Activated naive CD4-positive, alpha-beta T cell treated with anti-CD3 and anti-CD28 coated beads, Interleukin-2, amount 10 ng/mL, durations not matched to agents 7 days and 5 days (primary cell): ENCODE measurements at places on chromosomes 4 and X.

GRCh38 chrX:136246201-136246600, 5.0 kb downstream of the MAP7D3 start:
- DNase-seq = no peak

DNA sequence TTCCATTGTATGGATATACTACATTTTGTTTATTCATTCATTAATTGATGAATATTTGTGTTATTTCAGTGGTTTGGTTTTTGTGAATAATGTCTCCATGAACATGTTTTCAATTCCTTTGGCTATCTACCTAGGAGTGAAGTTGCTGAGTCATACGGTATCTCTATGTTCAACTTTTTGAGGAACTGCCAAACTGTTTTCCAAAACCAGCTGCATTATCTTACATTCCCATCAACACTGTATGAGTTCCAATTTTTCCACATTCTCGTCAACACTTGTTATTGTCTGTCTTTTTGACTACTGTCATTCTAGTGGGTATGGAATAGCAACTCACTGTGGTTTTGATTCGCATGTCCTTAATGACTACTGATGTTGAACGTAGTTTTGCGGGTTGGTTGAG, 388.6 kb upstream of the MAGEB2 start:
- DNase-seq = no peak

DNA sequence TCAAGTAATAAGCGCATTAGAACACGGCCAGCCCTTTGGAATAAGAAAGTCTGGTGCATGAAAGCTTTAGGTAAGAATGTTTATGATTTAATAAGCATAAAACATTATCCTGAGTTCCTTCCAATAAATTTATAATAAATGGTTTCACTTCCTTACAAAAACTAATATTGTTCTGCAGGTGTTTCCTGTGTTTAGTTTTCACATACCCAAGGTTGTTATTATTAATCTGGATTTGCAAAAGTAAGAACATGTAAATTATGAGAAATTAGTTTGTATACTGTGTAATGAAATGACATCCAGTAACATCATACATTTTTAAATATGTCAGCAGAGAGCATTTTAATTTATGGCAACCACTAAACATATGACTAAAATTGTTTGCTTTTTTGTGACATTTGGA, 72.1 kb downstream of the BANK1 start:
- no peak for DNase-seq

- no peak for DNase-seq
Measured at GRCh38 chr4:105620640-105621323, 68.4 kb downstream of the ARHGEF38 start.

GRCh38 chr4:56445699-56446098, 9.6 kb downstream of the PAICS start:
- DNase-seq = no peak

GRCh38 chr4:36891971-36892370, 352.6 kb upstream of the NWD2 start:
- DNase-seq = no peak

DNA sequence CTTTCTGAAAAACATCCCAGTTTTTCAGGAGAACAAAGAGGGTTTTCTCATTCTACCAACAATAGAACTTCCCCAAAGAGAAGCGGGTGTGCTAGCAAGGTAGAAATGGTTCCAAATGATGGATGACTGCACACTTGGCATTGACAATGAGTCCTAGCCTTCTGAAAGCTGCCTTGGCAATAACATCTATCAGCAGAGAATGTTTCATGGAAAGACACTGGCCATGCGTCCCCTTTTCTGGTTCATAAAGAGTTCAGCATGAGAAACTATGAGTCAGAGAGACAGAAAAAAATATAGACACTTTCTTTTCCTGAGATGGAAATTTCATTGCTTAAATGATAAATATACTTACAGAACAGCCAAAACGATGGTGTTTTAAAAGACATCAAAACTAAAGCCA, 236.9 kb upstream of the PRKX start:
- no peak for DNase-seq

- DNase-seq = no peak
Measured at GRCh38 chrX:154441984-154442707, 1.8 kb upstream of the FAM50A start.

- no peak for DNase-seq
Measured at GRCh38 chr4:7885216-7886006, 54.2 kb downstream of the AFAP1 start.

DNA sequence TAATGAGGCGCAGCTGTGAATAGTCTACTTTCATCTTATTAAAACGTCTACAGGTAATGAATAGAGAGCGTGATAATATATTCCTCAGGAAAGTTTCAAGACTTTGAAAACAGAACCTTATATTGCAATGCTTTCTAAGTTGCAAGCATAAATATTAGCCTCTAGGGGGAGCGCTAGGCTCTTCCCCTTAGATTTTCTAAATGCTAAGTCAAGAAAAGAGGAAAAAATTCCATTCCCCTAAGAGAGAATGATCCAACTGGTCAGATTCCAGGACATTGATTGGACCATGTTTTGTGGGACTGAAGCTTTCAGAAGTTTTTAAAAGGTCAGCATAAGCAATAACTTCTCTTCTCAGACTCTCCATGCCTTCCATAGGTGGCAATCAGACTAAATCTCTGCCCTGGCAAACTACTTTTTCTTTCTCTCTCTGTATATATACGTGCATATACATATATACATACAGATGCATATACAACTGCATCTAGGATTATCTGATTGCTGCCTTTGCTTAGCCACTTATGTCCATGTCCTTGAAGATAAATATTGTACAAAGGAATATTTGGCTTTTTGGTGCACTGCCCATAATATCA, 492.9 kb downstream of the INPP4B start:
- no peak for DNase-seq

- DNase-seq = no peak
Measured at GRCh38 chr4:78616046-78616498, 64.5 kb downstream of the ANXA3 start.

- peak; percentile 23 for DNase-seq
Measured at GRCh38 chrX:40952855-40953254, 132.4 kb upstream of the USP9X start.

- no peak for DNase-seq
Measured at GRCh38 chrX:20547611-20548051, 280.9 kb upstream of the RPS6KA3 start.

- DNase-seq = no peak
Measured at GRCh38 chrX:100864657-100865391, 9.3 kb downstream of the NOX1 start.

DNA sequence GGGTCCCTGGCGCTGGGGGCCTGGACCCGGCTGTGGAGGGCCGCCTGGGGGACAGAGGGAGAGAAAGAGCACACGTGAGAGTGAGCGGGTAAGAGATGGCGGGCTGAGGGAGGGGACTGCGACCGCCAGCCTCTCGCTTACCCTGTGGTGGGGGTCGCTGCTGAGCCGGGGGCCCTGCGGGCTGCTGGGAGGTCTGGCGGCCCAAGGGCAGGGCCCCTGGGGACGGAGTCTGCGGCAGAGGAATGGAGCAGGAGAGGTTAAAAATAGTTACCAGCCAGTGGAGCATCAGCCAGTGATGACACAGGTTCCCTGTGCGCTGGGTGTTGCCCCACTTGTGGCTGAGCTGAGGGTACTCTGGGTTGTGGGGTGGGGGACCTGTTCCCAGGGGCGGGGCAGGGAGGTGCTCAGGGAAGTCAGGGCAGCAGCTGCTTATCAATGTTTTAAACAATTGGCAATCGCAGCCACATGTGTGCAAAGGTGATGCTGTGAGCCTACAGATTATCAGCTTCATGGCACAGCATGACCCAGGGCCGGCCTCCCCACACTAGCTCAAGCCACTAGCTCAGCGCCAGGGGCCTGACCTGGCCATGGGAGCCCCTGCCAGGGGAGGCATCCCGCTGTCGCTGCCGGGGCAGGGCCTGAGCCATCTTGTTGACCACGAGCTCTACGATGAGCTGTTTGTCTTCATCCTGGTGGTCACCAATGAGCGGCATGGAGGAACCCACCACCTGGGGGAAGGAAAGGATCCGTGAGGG, 7.5 kb upstream of the TIMP1 start:
- DNase-seq = no peak

DNA sequence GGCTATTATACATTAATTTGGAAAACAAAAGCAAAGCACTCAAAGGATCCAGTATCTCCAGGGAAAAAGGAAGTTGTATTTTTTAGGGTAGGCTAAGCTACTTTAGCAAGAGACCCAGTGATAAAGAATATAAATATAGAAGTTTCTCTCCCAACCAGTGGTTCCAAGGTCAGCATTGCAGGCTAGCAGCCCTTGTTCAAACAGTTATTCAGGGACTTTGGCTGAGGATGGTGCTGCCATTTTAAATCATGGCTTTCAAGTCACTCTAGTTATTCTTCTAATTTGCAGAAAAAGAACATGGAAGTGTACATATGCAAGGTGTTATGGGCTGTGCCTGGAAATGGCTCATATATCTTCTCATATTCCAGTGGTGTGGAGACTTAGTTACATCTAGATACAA, 9.3 kb downstream of the SCOC start:
- no peak for DNase-seq

DNA sequence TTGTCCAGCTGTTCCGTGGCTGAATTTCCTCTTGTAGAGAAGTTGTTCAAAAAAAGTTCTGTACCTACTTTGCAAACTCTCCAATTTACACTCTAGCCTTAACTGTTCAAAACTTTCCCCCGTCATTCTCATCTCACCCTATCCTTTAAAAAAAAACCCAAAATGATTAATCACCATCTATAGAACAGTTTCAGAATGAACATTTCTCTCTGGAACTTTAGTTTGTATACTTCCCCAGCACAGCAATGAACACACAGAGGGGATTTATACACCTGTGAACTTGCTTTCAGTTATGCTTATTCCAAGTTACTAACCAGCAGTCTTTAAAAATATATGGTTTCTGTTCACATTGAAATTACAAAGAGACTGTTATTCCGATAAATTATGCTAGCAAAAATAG, 1.2 kb downstream of the GEMIN8 start:
- no peak for DNase-seq

GRCh38 chr4:124790471-124790870, 77.9 kb upstream of the ANKRD50 start:
- DNase-seq = no peak

DNA sequence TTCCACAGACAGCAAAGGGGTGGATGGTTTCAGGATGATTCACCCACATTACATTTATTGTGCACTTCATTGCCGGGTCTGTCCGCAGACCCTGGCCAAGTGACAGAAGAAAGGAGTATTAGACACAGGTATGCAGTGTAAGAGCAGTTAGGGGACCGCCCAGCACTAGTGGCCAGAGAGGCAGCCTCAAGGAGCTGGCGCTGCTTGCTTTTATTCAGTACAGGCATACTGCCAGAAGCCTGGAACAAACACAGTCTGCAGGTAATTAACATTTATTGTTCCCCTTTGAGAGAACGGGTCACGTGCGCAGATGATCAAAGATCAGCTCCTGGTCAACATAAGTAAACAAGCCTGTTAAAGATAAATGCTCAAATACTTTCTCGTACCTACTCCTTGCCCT, 1639.0 kb upstream of the IGFBP7 start:
- no peak for DNase-seq

DNA sequence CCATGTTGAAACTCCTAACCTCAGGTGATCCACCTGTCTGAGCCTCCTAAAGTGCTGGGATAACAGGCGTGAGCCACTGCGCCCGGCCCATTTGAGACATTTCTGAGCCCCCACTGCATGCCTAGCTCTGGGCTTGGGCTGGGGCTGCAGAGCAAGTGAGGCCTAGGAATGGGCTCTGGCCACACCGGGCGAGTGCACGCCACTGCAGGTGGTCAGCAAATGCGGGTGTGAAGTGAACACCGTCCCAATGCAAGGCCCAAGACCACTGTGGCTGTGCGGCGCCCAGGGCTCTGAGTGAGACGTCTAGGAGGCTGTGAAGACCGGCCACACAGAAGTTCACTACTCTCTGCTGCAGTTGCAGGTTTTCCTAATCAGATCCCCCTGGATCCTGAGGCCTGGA, 9.5 kb downstream of the SH3TC1 start:
- no peak for DNase-seq

- no peak for DNase-seq
Measured at GRCh38 chr4:92334716-92335350, 31.1 kb downstream of the GRID2 start.

DNA sequence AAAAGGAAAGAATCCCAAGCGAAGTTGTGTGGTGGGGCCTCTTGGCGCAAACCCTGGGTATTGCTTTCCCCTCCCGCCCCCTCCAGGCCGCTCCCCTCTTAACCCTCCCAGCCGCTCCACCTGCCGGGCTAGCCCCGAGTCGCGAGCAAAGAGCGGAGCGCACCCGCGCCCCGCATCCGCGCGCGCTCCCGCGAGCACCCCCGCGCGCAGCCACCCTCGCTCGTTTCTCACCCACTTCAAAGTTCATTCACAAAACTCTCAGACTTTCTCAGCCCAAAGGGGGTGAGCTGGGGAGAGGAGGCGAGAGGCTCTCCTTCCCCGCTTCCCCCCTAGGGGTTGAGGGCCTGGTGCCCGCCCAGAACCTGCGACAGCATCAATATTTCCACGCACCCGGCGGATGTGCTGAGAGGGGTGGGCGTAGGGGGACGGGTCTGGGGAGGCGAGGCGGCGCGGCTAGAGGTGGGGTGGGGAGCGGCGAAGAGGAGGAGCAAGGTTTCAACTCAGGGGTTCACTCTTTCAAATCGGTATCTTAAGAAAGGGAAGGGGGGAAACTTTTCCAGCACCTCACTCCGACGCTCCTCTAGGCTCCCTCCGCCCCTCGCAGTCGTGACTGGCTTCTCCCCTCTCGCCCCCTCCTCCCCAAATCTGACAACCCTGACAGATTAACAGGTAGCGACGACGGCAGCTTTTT, 1.8 kb downstream of the MAML3 start:
- DNase-seq = peak; percentile 81

- no peak for DNase-seq
Measured at GRCh38 chrX:13463608-13464007, 105.8 kb upstream of the EGFL6 start.

- DNase-seq = no peak
Measured at GRCh38 chr4:104424989-104425388, 69.7 kb downstream of the CXXC4 start.

DNA sequence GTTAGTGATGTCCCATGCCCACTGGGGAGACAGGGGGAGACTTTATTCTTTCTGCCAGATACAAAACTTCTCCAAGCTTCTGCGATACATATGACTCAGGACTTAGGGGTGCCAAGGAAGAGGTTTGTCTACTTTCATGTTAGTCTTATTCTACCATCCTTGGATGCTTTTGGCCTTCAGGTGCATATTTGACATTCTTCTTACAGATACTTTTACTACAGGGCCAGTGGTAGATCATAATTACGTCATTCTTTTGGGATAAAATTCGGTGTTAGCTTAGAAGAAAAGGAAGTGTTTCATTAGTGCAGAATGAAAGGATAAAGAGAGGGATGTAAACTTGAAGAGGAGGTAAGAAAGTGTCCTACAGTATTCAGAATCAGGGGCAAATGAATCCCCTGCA, 245.2 kb downstream of the THOC2 start:
- DNase-seq = no peak

DNA sequence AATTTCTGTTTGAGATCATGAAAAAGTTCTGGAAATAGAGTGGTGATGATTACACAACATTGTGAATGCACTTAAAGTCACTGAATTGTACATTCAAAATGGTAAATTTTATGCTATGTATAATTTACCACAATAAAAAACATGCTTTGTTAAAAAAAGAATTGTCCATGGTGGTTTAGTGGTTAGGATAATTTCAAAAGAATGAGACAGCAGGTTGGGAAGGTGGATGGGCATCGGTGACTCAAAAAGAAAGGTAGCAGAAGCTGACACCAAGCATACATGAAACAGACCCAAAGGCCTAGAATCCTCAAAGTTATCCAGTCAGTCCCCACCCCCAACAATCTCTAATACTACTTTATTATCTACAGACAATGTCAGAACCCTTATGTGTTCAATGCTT, 91.1 kb downstream of the MSN start:
- DNase-seq = no peak
